ENCODE measurements at places on chromosomes 3 and 15.
A peak's percentile ranks its signal among the peaks of the same experiment; 100 is the strongest.

DNA sequence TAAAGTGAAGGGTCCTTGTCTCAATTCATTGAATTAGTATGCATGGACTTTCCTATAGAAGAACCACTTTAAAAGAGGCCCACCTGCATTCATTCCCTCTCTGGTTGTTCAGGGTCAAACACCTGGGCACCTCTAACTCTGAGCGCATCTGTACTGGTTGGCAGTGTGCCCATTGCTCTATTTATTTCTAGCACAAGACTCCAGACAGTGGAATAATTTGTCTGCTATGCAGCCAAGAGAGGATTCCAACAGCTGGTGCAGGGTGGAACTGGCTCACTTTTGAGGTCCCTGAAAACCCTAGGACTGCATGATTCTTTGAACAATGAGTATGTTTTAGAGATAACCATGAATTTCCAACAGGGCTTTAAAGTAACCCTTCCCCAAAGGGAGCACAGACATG lies 57.9 kb downstream of the CCDC33 start:
- no peak for DNase-seq

GRCh38 chr15:65434201-65434600 lies 11.5 kb upstream of the IGDCC4 start:
- no peak for DNase-seq

- DNase-seq = no peak
These were observed at the start of gene GRM7 for GRCh38 chr3:6860954-6861624. Gene GRM7, plus strand, starts transcription at chr3:6861115.

DNA sequence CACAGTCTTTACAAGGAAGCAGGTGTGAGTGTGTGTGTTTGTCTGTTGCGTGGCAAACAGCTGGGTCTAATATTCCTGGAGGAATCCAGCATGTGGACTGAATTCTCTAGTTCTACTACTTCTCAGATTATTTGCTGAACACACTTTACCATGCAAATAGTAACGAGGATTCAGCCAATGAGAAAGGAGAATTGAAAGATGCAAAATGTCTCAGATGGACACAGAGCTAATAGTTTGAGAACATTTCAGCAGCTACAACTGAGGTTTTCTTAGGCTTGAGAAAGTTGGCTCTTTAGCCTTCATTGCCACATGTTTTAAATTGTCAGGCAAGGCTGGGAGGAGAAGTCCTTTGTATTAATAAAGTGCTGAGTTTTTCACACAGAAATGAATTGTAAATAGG lies 568.0 kb upstream of the MDFIC2 start:
- no peak for DNase-seq

GRCh38 chr3:143171141-143171980 lies 51.8 kb downstream of the CHST2 start:
- no peak for DNase-seq

GRCh38 chr15:67559158-67559557 lies 16.7 kb downstream of the MAP2K5 start:
- no peak for DNase-seq

- no peak for DNase-seq
These were observed 124.7 kb downstream of the MYRIP start for GRCh38 chr3:39933986-39934693.

DNA sequence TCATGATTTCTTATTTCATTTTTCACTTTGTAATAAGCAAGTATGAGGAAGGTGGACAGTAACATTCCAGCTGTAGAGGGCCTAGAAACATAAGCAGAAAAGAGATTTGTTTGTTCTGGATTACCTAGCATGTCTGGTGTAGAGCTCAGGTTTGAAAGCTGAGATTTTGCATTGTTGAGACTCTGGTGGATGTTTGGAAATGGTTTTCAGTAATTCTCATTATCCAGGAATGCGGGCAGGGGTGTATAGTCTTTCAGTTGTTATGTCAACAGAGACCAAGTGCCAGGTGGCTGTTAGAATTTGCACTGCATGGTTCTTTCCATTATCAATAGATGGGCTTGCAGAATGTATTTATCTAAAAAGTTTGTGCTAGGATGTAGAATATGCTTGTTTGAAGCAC lies 10.9 kb downstream of the GPD1L start:
- no peak for DNase-seq

DNA sequence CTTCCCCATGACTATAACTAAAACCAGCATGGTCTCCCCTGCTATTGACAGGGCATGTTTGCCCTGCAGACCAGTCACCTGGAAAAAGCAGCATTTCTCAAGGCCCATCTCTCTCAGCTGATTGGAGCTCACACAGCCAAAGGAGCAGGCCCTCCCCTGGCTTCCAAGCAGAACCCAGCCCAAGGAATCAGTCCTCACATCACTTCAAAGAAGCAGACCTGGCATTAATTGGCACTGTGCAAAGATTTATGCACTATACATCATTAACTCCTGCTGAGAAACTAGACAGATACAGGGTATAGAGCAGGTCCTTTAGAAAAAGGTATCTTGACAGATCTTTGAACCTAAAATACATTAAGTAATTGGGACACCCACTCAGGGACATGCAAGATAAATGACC lies 323.8 kb upstream of the PPP2R3A start:
- DNase-seq = no peak

- peak; percentile 77 for DNase-seq
These were observed 44.8 kb upstream of the TLE3 start for GRCh38 chr15:70142322-70143191.

DNA sequence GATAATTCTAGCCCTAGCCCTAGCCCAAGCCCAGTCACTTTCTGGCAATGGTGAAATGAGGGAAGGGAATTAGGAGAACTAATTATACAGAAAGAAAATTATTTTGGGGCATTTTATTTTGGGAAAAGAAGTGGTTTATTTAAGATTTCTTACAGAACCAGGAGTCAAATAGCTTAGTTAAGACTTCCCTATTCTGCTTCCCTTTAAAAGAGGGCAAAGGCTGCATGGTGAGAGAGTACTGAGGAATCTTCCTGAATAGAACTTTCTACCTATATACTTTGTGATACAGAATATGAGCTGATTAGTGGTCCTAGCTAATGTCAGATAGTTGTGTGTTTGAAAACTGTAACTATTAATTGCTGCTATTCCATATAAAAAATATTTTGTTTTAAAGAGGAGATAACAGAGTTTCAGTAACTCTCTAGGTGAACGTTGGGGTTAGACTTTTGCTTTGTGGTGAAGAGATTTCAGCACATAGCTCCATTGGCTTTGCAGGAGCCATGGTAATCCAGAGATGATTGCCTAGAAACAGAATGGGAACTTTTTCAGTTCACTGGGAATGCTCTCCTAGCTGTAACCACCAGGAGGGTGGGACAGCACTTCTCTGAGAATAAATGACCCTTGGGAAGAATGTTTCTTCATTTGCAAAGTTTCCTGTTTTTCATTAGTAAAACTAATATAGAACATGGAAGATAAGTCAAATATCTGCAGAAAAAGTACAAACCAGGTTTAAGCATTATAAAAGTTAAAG lies 5.3 kb upstream of the GCSAM start:
- no peak for DNase-seq

- peak; percentile 64 for DNase-seq
These were observed 91.1 kb upstream of the RNF7 start for GRCh38 chr3:141646760-141647561.

- DNase-seq = no peak
These were observed 402.6 kb upstream of the TBL1XR1 start for GRCh38 chr3:177599837-177600236.

- no peak for DNase-seq
These were observed 16.6 kb upstream of the SEMA3F start for GRCh38 chr3:50138266-50139200.

DNA sequence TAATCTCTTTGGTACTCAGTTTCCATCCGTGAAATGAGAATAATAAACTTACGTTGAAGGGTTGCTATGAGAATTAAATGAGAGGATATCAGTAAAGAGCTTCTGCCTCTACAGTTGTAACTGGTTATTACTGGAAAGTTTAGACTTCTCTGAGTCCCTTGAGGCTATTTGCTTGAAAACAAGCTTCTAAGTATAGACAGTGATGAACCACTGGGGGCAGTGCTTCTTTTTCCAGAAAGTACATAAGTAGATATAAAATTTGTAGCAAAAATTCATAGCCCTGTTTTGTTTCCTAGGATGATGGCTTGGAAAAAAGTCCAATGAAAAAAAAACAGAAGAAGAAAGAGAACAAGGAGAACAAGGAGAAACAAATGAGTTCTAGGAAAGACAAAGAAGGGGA lies 87.1 kb downstream of the RGMA start:
- DNase-seq = no peak

GRCh38 chr3:69107841-69108240 lies 14.6 kb downstream of the LMOD3 start:
- no peak for DNase-seq

DNA sequence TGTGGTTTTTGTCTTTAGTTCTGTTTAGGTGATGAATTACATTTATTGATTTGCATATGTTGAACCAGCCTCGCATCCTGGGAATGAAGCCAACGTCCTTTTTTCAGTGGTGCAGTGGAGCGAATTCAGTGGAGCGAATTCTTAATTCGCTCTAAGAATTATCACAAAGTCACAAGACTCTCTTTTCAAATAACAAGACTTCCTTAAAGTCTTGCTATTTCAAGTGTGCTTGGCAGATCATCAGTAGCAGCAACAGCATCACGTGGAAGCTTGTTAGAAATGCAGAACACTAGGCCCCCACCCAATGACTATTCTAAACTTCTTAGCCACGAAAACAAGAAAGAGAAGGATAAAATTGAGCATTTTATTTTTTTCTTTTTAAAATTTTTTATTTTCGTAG lies 58.1 kb upstream of the CD200R1L start:
- DNase-seq = no peak

DNA sequence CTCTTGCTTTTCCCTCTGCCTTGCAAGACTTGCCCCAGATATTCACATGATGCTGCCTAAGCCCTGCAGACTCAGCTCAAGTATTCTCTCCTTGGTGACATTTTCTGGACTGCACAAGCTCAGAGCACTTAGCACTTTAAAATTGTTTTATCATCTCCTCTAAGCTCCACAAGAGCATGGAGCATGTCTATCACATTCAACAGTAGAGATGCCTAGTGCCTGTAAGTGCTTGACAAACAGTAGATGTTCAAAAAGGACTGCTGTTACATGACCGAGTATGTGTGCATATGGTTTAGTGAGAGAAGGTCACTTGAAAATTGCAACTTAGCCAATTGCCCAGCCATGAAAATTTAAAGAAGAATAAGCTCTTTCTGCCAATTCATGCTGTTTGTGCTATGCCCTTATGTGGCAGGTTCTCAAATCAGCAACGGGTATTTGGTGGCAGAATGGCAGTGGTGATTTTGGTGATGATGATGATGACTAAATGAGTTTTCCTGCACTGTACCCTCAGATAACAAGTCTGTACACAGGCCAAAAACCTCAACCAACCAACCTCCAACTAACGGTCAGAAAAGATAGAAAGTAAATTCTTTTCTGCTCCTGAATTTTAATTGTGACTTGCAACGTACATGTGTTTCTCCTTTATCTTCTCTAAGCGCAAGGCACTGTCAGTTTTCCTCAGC lies 647.2 kb upstream of the UBE2E2 start:
- no peak for DNase-seq
